Thoracic aorta (tissue), 2 donors: ENCODE measurements at places on chromosomes 13 and 19.
A peak's percentile ranks its signal among the peaks of the same experiment; 100 is the strongest.

DNA sequence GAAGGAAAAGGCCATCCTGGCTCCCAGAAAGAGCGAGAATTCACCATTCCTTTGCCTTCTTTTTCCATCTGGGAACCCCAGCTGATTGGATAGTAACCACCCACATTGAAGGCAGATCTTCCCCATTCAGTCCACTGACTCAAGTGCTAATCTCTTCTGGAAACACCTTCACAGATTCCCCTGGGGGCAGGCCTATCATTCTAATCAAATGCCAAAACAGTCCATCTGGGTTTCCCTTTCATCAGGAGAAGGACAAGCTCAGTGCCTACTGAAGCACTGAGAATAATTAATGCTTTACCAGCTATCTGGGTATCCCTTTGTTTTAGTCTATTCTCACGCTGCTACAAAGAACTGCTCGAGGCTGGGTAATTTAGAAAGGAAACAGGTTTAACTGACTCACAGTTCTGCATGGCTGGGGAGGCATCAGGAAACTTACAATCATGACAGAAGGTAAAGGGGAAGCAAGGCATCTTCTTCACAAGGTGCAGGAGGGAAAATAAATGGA is 293.2 kb downstream of the ENOX1 start:
- DNase-seq = no peak
- no peak overlapping the region for H3K27ac ChIP-seq
- no peak overlapping the region for H3K4me3 ChIP-seq
- no peaks in the 10 kb centered on the region for H3K36me3 ChIP-seq
- no peaks in the 10 kb centered on the region for H3K4me1 ChIP-seq
- H3K27me3 ChIP-seq = no peaks in the 10 kb centered on the region

GRCh38 chr19:3183721-3184641 is 1.7 kb upstream of the NCLN start:
- no peak for DNase-seq
- H3K36me3 ChIP-seq = no peaks in the 10 kb centered on the region

- peaks cover 3% of the 10 kb centered on the region for H3K4me1 ChIP-seq
- no peaks in the 10 kb centered on the region for H3K27me3 ChIP-seq
- no peak overlapping the region for H3K27ac ChIP-seq
- H3K36me3 ChIP-seq = no peaks in the 10 kb centered on the region
- no peak overlapping the region for H3K4me3 ChIP-seq
Observed at GRCh38 chr13:36089130-36089647, 42.0 kb downstream of the DCLK1 start.

GRCh38 chr13:80338781-80339562 is 2.0 kb downstream of the SPRY2 start:
- no peaks in the 10 kb centered on the region for H3K36me3 ChIP-seq
- DNase-seq = peak; percentile 63
- no peaks in the 10 kb centered on the region for H3K27me3 ChIP-seq

GRCh38 chr19:13961826-13962698 is 9.8 kb downstream of the DCAF15 start:
- H3K4me1 ChIP-seq = no peaks in the 10 kb centered on the region
- DNase-seq = no peak
- H3K27ac ChIP-seq = no peak overlapping the region
- peak overlapping the region; percentile 38 for H3K4me3 ChIP-seq

- no peaks in the 10 kb centered on the region for H3K27me3 ChIP-seq
- no peak for DNase-seq
- no peaks in the 10 kb centered on the region for H3K36me3 ChIP-seq
- no peak overlapping the region for H3K27ac ChIP-seq
Observed at GRCh38 chr13:60869941-60870613, 473.1 kb downstream of the TDRD3 start.

DNA sequence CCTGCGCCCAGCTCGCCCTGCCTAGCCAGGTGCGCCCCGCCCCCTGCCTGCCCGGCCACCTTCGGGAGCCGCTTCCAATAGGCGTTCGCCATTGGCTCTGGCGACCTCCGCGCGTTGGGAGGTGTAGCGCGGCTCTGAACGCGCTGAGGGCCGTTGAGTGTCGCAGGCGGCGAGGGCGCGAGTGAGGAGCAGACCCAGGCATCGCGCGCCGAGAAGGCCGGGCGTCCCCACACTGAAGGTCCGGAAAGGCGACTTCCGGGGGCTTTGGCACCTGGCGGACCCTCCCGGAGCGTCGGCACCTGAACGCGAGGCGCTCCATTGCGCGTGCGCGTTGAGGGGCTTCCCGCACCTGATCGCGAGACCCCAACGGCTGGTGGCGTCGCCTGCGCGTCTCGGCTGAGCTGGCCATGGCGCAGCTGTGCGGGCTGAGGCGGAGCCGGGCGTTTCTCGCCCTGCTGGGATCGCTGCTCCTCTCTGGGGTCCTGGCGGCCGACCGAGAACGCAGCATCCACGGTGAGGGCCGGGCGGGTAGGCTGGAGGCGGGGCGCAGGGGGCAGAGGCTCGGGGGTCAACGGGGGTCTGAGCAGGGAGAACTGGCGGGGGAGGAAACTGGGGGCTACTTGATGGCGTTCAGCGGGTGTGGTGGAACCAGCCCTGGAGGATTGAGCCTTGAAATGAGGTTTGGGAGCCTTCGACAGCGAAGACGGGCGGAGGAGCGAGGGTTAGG is at the start of gene SPINT2:
TSS of gene SPINT2 (plus strand) at position 88 of the 727 bp plus-strand sequence. CDS start at position 408, 320 bp downstream.
- H3K27ac ChIP-seq = peak within 1 kb of the TSS; percentile 100
- peaks cover 56% of the 10 kb centered on the region for H3K4me1 ChIP-seq
- no peaks in the 10 kb centered on the region for H3K36me3 ChIP-seq
- H3K4me3 ChIP-seq = peak within 1 kb of the TSS; percentile 83
